Left renal cortex interstitium (tissue), 4 donors: ENCODE measurements at places on chromosomes 4 and X.

DNA sequence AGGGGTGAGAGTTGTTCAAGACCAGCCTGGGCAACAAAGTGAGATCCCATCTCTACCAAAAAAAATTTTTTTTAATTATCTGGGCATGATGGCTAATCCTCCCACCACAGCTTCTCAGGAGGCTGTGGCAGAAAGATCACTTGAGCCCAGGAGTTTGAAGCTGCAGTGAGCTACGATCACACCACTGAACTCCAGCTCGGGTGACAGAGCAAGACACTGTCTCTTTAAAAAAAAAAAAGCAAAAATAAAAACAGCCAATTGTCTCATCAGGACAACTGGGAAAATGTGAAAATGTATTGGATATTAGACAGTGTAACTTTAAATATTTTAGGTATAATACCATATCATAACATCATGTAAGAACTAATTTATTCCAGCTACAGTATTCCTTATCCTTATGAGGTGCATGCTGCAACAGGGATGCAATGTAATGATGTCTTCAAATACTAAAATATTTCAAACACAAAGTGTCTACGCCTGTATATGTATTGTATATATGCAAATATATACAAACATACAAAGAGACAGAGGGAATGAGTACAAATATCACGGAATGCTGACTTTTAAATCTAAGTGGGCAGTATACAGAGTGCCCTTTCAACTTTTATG is 17.2 kb downstream of the FAM13A start:
- DNase-seq: no peak

DNA sequence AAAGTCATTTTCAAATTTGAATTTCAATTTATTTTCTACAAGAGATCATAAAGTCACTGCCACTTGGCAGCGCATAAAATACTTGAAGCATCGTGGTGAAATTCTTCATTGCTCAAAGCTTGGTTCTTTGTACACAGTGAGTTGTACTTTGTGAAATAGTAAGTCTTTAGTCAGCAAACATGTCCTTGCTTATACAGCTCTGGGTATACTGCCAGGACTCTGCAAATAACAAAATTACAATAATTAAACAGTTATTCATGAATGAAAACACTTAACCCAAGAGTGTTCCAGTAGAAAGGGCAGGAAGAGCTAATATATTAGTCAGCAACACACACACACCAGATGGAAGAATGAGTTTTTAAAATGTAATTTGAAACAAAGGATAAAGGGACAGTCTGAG is 1300.9 kb upstream of the DIAPH2 start:
- no peak for DNase-seq

DNA sequence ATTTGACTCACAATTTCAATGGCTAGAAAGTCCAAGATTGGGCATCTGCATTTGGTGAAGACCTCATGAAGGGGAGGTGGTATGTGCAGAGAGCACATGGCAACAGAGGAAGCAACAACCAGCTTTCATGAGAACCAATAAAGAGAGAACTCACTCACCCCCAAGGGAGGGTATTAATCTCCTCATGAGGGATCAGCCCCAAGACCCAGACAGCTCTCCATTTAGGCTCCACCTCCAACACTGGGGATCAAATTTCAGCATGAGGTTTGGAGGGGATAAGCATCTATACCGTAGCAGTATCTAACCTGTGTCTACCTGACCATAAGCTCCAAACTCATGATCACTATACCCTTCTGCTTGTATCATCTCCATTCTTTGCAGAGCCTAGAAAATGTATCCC is 9.3 kb upstream of the TBC1D19 start:
- DNase-seq: no peak

DNA sequence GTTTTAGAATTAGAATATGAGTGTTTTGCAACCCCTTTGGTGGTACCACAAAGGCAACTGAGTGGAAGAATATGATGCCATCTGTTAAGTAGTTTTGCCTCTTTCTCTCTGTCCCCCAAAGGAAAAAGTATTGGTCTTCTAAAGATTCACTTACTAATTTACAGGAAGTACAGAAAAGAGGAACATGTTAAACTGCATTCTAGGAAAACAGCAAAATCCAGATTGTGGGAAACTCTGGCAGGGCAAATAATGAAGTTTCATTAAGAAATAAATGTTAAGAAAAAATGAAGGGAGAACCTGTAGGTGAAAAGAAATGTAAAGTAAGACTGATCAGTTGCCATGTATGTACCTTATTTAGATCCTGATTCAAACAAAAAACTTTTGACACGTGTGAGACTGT is 39.3 kb downstream of the NSUN7 start:
- DNase-seq: no peak
